ENCODE measurements at places on chromosomes 7 and 10.

DNA sequence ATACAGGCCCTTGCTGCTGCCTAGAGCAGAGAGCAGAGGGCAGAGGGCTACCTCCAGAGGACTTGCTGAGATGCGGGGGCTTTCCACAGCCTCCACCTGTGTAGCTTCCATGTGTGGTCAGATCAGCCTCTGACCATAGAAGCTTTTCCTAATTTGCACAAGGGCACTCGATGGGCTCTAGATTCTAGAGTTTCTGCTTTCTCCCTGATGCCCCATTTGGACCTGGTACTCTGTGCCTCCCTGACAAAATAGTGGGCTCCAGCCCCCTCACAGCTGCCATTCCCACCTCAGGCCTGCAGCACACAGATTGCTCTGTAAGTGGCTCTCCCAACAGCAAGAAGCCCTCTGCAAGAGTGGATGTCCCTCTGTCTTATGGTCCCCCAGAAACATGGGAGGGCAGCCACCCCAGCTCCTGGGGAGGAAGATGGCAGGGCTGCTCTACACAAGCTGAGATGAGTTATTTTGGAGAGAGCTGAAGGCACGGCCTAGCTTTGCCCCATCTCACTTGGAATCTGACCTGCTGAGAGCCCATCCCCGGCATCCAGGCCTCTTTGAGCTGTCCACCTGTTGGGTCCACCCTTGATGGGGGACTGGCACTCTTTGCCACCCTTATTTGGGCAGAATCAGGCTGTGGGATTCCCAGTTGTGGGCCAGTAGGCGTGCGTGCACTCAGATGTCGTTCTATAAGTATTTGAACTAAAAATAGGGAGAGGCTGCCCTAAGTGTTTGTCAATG is 16.7 kb downstream of the TMEM273 start:
- no peak for DNase-seq

- no peak for DNase-seq
Observed at GRCh38 chr7:34075523-34076370, 170.4 kb downstream of the BMPER start.

- DNase-seq, result peak; percentile 12
Observed at GRCh38 chr10:133159950-133160825, at the start of gene KNDC1. TSS of gene KNDC1 (plus strand) at chr10:133160219. CDS start at chr10:133160468, 249 bp downstream.

GRCh38 chr7:146131701-146132100 is 15.1 kb downstream of the CNTNAP2 start:
- DNase-seq, result no peak
